ENCODE measurements at places on chromosomes 1 and 21.

GRCh38 chr1:118118469-118118868, 66.6 kb downstream of the SPAG17 start:
- no peak for DNase-seq

DNA sequence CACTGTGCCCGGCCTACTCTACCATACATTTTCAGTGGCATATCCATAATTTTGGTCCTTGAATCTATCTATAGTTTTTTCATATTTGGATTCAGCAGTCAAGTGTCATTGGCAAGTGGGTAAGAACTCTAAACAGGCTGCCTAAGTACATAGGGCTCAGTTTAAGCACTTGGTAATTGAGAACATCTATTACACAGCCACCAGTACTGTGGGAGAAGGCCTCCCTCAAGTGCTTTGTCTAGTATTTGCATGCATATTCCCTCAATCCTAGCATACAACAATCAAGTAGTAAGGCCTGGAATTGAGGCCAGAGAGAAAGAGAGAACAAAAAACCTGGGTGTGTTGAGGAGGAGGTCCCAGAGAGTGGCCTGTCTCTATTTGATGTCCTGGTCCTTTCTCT, 325.2 kb downstream of the USP25 start:
- no peak for DNase-seq

DNA sequence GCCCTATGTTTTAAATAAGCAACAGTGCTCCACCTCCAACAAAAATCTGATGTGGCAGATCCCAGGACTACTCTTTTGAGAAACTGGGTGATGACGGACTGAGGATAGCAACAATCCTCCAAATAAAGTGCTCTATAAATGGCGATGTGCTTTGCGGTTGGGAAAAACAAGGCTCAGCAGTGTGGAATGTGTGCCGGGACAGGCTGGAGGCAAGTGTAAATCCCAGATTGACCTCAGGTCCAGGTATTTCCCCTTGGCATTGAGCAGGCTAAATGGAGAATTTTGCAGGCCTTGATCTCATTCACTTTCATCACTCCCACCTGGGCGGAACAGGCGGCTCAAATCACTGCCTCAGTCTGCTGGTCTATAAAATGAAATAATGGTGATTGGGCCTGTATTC, 35.1 kb downstream of the LRRC42 start:
- peak; percentile 84 for DNase-seq

DNA sequence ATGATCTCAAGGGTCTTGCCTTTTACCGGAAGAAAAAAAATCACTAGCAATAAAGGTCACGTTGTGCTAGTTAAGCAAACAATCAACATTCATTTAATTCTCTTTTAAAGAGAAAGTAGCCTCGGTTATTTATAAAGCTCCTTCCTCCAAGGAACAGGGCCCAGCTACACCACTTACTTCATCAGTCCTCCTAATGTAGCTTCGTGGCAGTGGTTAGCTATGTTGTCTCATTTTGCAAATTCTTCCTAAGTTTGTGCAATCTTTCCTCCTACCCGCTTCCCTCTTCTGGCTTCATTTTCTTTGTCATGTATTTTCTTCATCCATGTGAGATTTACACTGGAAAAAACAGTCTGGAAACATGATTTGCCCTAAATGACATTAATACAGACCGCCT, 554.2 kb downstream of the NUF2 start:
- no peak for DNase-seq

- DNase-seq, result no peak
Observed at GRCh38 chr21:35414507-35415139, 365.5 kb upstream of the RUNX1 start.

GRCh38 chr1:66757722-66758240, 5.5 kb downstream of the DYNLT5 start:
- no peak for DNase-seq

- DNase-seq, result no peak
Observed at GRCh38 chr1:26524181-26524580, 5.4 kb upstream of the RPS6KA1 start.

GRCh38 chr21:44462086-44462833, 7.0 kb downstream of the LRRC3 start:
- DNase-seq, result no peak

GRCh38 chr21:34695434-34695833, 26.6 kb downstream of the CLIC6 start:
- DNase-seq, result peak; percentile 50

DNA sequence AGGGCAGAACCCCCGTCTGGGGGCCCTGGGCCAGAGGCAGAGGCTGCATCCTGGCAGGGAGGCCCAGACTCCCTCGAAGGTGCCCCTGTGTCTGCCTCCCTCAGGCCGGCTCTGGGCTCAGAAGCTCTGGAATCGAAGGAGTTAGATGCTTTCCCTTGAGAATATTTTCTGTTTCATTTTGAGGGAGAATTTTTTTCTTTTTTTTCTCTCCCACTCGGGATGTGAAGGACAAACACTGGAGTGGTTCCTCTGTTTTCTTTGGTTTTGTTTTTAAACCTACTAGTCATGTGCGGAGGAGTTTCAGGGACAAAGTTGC, 44.7 kb downstream of the PRDM16 start:
- no peak for DNase-seq

Measured in kidney tubule cell (primary cell).